Naive B cell (primary cell): ENCODE measurements at places on chromosomes 6 and 20. TPM values are rescaled to one million over a fixed set of nuclear protein-coding genes. Genes with fewer than 3 reads are reported as not detected.

- H3K4me1 ChIP-seq, result peaks cover 4% of the 10 kb centered on the region
- H3K27ac ChIP-seq, result no peak overlapping the region
- no peak overlapping the region for H3K4me3 ChIP-seq
Measured at GRCh38 chr6:4441981-4442434, 306.6 kb upstream of the ECI2 start.

- no peak for DNase-seq
- H3K27me3 ChIP-seq, result no peaks in the 10 kb centered on the region
- no peaks in the 10 kb centered on the region for H3K4me1 ChIP-seq
- H3K36me3 ChIP-seq, result peaks cover 5% of the 10 kb centered on the region
- H3K4me3 ChIP-seq, result no peak overlapping the region
Measured at GRCh38 chr6:80366051-80366450, 259.6 kb downstream of the BCKDHB start.

GRCh38 chr6:154106251-154106650 lies 67.2 kb downstream of the OPRM1 start:
- no peaks in the 10 kb centered on the region for H3K4me1 ChIP-seq
- no peak for DNase-seq
- H3K27me3 ChIP-seq, result no peaks in the 10 kb centered on the region
- H3K27ac ChIP-seq, result no peak overlapping the region
- H3K36me3 ChIP-seq, result no peaks in the 10 kb centered on the region

- peak overlapping the region; percentile 77 for H3K27ac ChIP-seq
- H3K36me3 ChIP-seq, result no peaks in the 10 kb centered on the region
- H3K27me3 ChIP-seq, result no peaks in the 10 kb centered on the region
- H3K4me1 ChIP-seq, result peaks cover 73% of the 10 kb centered on the region
- peak overlapping the region; percentile 75 for H3K4me3 ChIP-seq
Measured at GRCh38 chr6:14371530-14371929, 254.0 kb downstream of the CD83 start.

- H3K27me3 ChIP-seq, result no peaks in the 10 kb centered on the region
- DNase-seq, result no peak
- no peak overlapping the region for H3K27ac ChIP-seq
Measured at GRCh38 chr6:147037881-147038280, 166.3 kb upstream of the STXBP5 start.

DNA sequence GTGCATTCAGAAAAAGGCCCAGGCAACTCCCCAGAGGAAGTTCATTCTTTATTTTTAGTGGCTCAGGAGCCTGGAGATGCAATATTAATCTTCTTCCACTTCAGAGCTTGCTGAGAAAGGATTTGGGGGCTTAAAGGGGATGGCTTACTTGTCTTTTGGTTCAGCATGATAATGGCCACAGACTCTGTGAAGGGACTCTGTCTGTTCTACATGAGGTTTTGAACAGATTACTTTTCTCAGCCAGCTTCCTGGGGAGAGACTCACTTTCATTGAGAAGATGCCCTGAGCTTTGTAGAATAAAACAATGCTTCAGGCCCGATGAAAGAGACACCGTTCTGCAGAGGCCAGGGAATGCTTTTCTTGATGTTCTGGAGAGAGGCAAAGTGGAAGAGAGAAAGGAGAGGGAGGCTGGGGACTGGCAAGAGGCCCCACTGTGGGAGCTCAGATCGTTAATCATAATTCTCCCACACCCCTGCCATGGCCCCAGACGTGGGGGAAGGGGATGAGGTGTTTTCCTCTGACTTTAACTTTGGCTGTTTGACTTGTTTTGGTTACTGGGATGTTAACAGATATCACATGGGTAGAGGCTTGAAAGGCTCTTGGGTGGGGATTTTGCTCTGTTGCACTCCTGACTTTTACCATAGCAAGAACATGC lies 19.1 kb downstream of the SCP2D1 start:
- H3K4me1 ChIP-seq, result no peaks in the 10 kb centered on the region
- no peak overlapping the region for H3K4me3 ChIP-seq
- H3K27ac ChIP-seq, result no peak overlapping the region
- no peaks in the 10 kb centered on the region for H3K36me3 ChIP-seq
- H3K27me3 ChIP-seq, result peaks cover 19% of the 10 kb centered on the region

GRCh38 chr20:23151885-23152284 lies 65.8 kb upstream of the CD93 start:
- no peak for DNase-seq
- no peak overlapping the region for H3K4me3 ChIP-seq
- peaks cover 5% of the 10 kb centered on the region for H3K4me1 ChIP-seq
- no peaks in the 10 kb centered on the region for H3K36me3 ChIP-seq

DNA sequence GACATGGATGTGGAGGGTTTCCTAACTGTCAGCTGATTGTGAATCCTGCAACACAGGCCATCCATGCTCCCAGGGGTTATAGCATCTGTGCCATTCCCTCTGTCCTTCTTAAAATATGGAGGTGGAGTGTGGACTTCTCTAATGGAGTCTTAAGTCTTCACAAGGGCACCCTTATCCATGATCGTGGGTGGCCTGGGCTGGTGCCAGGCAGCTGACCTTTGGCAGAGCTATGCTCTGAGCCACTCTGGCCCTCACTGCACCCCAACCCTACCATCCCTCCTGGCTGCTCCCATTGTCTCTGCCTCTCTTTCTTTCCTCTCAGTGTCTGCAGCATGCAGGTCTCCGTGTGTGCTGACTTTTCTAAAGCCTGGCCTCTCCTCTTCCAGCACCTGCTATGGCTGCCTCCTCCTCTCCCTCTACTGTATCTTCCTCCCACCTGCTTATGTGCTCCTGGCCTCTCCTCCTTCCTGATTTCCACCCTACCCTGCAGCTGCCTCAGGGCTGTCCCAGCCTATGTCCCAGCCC lies 11.2 kb upstream of the PCMTD2 start:
- H3K36me3 ChIP-seq, result no peaks in the 10 kb centered on the region
- H3K4me3 ChIP-seq, result no peak overlapping the region
- peaks cover 46% of the 10 kb centered on the region for H3K27me3 ChIP-seq
- H3K27ac ChIP-seq, result no peak overlapping the region
- DNase-seq, result no peak
- H3K4me1 ChIP-seq, result peaks cover 3% of the 10 kb centered on the region

- peaks cover 46% of the 10 kb centered on the region for H3K4me1 ChIP-seq
- H3K36me3 ChIP-seq, result no peaks in the 10 kb centered on the region
- peak overlapping the region; percentile 89 for H3K27ac ChIP-seq
- H3K27me3 ChIP-seq, result no peaks in the 10 kb centered on the region
- peak; percentile 69 for DNase-seq
Measured at GRCh38 chr6:88179692-88180091, 13.5 kb upstream of the CNR1 start.

GRCh38 chr6:84766118-84766798 lies 1.9 kb upstream of the TBX18 start:
- H3K27me3 ChIP-seq, result peaks cover 74% of the 10 kb centered on the region
- peaks cover 13% of the 10 kb centered on the region for H3K36me3 ChIP-seq
- no peak overlapping the region for H3K4me3 ChIP-seq
- H3K4me1 ChIP-seq, result peaks cover 4% of the 10 kb centered on the region
- no peak for DNase-seq

- no peaks in the 10 kb centered on the region for H3K36me3 ChIP-seq
- peaks cover 20% of the 10 kb centered on the region for H3K27me3 ChIP-seq
- no peak for DNase-seq
- no peak overlapping the region for H3K27ac ChIP-seq
Measured at GRCh38 chr20:871948-872347, 38.4 kb downstream of the FAM110A start.

DNA sequence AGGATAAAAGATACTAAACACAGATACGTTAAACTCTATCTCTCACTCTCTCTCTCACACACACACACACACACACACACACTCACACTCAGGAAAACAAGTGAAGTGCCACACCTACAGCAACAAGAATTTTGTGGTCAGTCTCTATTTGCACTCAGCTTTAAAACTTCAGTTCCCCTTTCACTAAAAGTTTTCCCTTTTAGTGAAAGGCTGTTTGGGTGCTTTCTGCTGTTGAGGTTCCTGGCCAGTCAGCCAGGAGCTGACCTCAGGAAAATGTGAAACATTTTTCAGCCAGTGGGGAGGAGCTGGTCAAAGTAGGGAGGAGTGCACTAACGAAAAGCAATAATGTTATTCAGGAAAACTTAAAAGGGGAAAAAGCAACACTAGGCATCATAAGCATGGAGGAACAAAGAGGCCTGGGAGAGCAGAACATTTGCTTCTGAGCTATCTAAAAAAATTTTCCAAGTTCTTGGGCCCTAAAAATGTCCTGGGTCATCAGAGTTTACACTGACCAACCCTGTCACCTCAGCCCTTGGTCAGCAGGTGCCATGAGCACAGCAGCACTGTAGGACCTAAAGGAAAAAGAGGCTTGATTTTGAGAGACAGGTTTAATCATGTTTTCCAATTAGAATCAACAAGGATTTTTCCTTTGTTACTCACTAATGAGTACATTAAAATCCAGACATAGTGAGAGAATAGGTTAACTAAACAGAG lies 30.7 kb upstream of the NT5E start:
- peak; percentile 43 for DNase-seq
- peak overlapping the region; percentile 55 for H3K4me3 ChIP-seq
- H3K27me3 ChIP-seq, result no peaks in the 10 kb centered on the region
- H3K36me3 ChIP-seq, result no peaks in the 10 kb centered on the region

GRCh38 chr20:62377615-62378178 lies 9.2 kb upstream of the RPS21 start:
- no peak for DNase-seq
- H3K4me1 ChIP-seq, result peaks cover 19% of the 10 kb centered on the region
- H3K27me3 ChIP-seq, result peaks cover 2% of the 10 kb centered on the region
- peaks cover 10% of the 10 kb centered on the region for H3K36me3 ChIP-seq
- no peak overlapping the region for H3K4me3 ChIP-seq
- H3K27ac ChIP-seq, result no peak overlapping the region

DNA sequence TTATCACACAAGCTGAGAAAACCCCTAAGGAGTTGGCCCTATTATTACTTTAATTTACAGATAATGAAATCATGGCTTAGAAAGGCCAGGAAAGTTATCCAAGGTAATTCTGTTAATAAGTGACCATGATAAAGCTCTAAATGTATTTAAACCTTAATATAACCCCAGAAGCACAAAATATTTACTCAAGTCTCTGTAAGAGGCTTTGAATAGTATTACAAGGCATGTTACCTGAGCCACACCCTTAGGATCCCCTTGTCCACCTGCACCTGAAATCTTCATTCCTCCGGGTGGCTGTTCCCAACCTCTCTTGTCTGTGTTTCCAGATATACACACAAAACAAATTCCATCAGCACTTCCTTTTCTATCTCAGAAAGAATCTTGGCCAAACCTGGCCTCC lies 271.6 kb upstream of the BMP2 start:
- H3K27ac ChIP-seq, result no peak overlapping the region
- no peaks in the 10 kb centered on the region for H3K27me3 ChIP-seq
- H3K36me3 ChIP-seq, result no peaks in the 10 kb centered on the region
- no peaks in the 10 kb centered on the region for H3K4me1 ChIP-seq

MCHR2 gene
- polyA plus RNA-seq, result not detected

SIRPA gene
- not detected for polyA plus RNA-seq

TGM3 gene
- polyA plus RNA-seq, result not detected

CLPSL1 gene
- polyA plus RNA-seq, result not detected

ADGRF1 gene
- not detected for polyA plus RNA-seq

FRMD1 gene
- not detected for polyA plus RNA-seq

PACRG gene
- polyA plus RNA-seq, result not detected
